ENCODE measurements at places on chromosomes 7 and 10.

- no peak for DNase-seq
These were observed 2.0 kb downstream of the MUC12 start for GRCh38 chr7:100971111-100972001.

- DNase-seq: no peak
These were observed 25.5 kb upstream of the TSPAN33 start for GRCh38 chr7:129118976-129119375.

- no peak for DNase-seq
These were observed 8.8 kb upstream of the GFRA1 start for GRCh38 chr10:116281775-116282174.

GRCh38 chr7:116195451-116195850, 14.9 kb upstream of the TES start:
- DNase-seq: no peak

- DNase-seq: no peak
These were observed 61.7 kb downstream of the GSAP start for GRCh38 chr7:77354484-77354883.

DNA sequence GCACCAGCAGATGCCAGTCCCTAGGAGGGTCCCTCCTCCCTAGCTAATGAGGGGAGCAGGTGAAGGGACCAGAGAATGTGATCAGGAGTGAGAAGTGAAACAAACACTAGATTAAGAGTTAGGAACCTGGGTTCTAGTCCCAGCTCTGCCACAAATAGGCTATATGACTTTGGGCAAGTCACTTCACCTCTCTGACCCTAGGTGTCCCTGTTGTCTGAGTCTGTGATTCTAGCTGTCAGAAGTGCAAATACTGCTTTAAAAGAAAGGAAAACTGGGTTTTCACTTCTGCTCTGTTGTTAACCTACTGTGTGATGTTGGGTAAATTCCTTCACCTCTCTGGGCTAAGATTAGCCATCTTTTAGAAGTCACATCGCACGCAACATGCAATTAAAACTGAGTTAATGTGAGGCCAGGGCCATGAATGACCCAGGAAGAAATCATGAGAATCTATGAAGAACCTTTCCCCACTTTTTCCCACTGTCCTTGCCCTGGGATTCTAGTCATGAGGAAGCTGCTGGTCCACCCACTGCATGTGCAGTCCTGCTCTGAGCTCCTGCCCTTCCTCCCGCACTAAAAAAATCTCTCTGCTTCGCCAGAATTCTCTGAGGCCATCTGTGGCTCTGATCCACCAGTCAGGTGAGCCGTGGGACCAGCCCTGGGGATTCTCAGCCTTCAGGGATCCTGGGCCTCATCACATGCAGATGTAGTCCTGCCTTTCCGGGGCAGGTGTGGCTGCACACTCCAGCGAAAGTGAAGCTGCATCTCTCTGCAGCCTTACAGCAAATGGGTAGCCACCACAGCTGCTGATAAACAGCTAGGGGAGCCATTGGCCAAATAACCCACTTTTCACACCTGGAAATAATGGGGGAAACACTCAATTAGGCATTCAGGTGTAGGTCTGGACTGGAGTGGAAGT, 181.7 kb downstream of the PLXNA4 start:
- no peak for DNase-seq

DNA sequence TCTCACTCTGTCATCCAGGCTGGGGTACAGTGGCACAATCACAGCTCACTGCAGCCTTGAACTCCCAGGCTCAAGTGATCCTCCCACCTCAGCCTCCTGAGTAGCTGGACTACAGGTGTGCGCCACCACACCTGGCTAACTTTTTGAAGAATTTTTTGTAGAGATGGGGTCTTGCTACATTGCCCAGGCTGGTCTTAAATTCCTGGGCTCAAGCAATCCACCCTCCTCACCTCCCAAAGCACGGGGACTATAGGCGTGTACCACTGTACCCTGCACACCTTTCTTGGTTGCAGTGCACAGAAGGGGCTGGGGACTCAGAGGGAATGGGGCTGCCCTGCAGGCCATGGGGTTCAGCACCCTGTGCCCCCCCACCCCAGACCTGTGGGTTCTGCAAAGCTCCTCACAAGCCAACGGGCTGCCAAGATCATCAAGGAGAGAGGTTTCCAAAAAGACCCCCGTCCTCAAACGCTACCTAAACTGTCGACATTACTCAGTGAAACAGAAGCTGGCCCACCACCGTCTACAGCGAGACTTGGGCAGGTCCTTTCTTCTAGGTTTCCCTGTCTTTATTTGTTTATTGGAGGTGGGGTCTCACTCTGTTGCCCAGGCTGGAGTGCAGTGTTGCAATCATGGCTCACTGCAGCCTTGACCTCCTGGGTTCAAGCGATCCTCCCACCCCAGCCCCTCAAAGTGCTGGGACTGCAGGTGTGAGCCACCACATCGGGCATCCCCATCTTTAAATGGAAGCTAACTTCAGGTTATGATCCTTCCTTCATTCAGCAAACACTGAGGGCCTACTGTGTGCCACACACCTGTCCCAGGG, 26.6 kb upstream of the ELFN1 start:
- no peak for DNase-seq

- no peak for DNase-seq
These were observed 28.2 kb downstream of the TSPAN15 start for GRCh38 chr10:69479240-69480067.

DNA sequence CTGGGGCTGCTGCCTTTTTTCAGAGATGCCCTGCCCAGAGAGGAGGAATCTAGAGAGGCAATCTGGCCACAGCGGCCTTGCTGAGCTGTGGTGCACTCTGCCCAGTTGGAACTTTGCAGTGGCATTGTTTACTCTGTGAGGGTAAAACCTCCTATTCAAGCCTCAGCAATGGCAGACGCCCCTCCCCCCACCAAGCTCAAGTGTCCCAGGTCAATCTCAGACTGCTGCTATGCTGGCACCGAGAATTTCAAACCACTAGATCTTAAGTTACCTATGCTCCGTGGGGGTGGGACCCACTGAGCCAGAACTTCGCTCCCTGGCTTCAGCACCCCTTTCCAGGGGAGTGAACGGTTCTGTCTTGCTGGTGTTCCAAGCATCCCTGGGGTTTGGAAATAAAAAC, 77.2 kb downstream of the EXOC4 start:
- no peak for DNase-seq

DNA sequence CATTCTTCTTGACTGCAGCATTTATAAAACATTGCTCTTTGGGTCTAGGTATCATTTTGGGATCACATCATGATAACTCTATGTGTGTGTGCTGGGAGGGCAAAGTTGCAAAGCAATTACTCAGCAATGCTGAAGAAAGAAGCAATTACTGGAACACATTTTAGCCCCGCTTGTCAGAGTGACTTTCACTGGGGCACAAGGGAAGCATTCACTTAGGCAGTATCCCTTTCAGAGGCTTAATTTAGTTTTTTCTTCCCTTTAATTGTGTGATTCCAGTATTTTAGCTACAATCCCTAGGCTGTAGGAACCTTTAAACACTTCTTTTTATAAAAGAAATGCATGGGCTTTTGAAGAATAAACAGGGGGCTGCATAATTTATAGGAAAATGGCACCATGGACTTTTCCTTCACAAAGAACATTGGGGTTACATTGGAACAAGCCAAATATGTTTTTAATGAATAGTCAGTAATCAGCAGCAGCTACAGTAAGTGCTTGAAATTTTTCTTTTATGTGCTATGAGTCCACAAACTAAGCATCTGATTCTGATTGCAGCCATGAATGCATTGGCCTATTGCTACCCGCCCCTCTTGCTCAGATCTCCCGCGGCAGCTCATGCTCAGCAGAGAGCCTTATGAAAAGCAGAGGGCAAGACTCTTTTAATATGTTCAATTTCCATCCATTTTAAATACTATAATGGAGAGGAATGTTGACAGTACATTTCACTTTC, 51.2 kb upstream of the NXPH1 start:
- DNase-seq: no peak

GRCh38 chr7:101162551-101163278, 2.7 kb downstream of the VGF start:
- no peak for DNase-seq

- DNase-seq: no peak
These were observed 34.7 kb upstream of the FXYD4 start for GRCh38 chr10:43336641-43337318.

DNA sequence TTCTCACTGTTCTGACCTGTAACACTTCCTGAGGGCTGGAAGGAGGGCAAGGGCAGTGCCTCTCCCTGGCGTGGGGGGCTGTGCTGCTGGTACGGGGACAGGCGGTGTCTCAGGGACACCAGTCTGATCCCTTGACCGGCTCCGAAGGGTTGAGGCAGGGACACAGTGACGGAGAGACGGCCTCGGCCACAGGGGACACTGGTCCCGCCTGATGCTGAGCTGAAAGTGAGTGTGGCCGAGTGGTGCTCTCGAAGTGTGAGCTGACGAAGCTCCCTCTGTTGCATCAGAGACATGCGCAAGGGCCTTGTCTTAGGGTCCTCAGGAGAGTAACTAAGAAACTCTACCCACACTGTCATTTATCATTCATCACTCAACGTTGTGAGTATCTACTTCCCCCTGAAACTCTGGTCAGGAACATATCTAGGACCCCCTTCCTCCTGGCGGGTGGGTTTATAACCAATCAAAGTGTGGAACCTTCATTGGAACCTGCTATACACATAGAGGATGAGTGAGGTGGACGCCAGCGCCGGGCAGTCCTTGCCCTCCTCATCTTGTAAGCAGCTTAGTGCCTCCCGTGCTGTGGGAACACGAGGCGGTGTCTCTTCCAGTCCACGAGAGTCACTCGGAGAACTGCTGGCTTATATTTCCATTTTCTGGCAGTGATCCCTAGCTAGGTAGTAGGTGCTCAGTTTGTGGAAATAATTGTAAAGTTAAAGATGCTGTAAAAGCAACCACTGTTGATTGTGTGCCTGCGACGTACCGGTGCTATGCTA, 283.1 kb downstream of the DNAJB6 start:
- DNase-seq: no peak

- DNase-seq: no peak
These were observed 115.3 kb downstream of the PTPN20 start for GRCh38 chr10:47026301-47027107.

GRCh38 chr10:20330246-20330645, 514.0 kb downstream of the PLXDC2 start:
- DNase-seq: no peak

DNA sequence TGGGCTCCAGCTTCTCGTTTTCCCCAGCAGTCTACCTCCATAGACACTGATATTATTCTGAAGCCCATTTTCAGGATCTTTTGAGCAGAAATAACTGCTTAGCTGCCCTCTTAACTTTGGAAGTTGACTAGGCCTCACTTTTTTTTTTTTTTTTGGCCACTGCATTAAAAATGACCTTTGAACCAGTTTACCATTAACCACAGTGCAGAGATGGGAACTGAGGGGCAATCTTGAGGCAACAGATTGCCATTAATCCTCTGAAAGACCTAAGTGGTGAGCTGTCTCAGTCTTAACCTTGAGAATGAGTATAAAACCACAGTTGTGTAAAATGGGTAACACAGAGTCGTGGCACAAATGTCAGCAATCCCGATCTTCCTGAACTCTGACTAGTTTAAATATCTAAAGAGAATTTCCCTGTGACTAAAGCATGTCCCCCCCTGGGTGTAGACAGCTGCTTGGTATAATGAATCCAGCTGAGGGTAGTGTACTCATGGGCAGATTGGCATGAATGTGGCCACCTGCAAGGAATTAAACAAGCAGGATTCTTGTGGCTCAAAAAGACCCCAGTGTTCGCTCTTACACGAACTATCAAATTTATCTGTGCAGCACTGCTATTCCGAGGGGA, 46.1 kb upstream of the FMC1 start:
- no peak for DNase-seq

DNA sequence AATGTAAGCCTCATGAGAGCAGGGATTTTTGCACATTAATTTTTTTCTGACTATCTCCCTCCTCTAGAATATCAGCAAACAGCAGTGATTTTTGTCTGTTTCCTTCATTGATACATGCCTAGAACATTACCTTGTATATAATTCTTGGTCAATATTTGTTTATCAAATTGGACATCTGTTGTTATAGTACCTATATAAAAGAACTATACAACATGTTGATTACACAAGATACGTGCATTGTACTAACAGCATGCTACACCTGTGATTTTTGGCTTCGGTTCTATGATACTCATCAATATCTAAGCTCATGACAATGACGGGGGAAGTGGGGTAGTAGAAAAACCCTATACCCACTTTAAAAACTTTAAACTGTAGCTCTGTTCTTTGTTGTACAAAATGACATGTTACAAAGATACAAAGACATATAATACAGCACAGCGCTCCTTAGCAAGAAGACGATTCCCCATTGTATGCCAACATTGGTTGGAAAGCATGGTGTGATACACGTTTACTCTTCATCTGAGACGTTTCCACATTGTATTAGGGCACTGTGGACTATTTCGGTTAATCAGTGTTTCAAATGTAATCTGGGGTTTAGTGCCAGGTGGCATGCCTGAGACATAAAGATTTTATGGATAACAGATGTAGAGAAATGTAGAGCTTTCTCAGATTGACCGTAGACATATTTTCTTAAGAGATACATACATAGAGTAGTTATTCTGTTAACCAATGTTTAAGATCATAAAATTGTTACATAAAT, 70.5 kb upstream of the FOXP2 start:
- no peak for DNase-seq

- no peak for DNase-seq
These were observed 60.3 kb downstream of the SLC16A12 start for GRCh38 chr10:89475125-89475524.

GRCh38 chr7:107538001-107538400, 25.7 kb downstream of the COG5 start:
- DNase-seq: no peak

GRCh38 chr10:59064080-59064692, 112.3 kb upstream of the PHYHIPL start:
- DNase-seq: no peak

DNA sequence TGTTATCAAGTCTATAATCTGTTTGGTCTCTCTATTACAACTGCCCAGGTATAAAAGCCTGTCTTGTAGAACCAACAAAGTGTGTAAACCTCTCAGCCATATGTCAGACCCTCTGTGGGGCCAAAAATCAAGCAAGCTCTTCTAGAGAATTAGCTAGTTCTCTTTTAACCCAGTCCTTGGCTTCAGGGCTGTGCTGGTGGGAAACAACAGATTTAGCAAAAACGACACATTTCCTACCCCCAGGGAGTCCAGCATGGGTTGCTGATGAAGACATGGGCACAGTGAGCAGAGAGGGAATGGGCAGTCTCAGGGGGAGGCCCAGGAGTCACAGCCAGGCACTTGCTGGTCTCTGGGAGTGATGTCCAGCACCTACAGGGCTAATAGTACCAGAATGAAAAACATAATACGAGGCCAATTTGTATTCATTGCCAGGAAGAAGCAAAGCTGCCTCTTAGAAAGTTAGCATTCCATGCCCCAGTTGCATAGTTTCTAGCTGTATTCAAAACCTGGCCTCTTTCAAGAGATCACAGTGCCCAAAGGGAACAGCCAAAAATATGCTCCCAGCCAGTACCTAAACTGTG, 80.1 kb downstream of the FRMD4A start:
- DNase-seq: no peak

GRCh38 chr10:66940965-66941364, 15.1 kb downstream of the LRRTM3 start:
- no peak for DNase-seq

GRCh38 chr7:51315393-51316261, 982 bp downstream of the COBL start:
- DNase-seq: no peak

Data from NCI-H1048 (cell line).